ENCODE measurements at places on chromosomes 13 and 19.

- DNase-seq = no peak
These were observed 143.4 kb downstream of the DLEU7 start for GRCh38 chr13:50699874-50700663.

DNA sequence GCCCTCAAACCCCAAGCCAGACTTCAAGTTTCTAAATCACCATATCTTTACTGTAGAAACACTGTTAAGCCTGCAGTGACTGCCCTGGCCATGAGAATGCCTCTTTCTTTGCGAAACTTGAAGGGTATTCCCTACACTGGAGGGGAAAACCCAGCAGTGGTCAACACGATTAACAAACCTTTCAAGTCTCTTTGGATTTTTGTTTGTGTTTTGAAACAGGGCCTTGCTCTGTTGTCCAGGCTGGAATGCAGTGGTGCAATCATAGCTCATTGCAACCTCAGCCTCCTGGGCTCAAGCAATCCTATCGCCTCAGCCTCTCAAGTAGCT lies 17.4 kb upstream of the POMP start:
- no peak for DNase-seq

- DNase-seq = no peak
These were observed 1624.3 kb downstream of the SLITRK1 start for GRCh38 chr13:82257790-82258507.

DNA sequence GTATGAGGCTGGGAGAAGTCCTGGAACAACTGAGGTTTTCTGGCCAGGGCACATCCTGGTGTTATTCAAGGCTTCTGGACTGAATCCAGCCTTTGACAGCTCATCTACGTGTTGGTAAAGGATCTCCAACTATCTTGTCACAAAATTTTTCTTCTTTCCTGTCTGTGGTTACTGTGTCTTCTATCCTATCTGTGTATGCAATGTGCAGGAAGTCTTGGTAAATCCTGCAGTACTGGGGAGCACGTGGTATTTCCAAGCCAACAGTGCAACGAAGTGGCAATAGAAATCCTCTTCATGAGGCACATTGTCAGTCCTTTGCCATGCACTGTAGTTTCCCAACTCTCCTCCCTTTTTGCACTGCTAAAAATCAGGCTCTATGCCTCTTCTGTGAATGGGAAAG lies 86.7 kb downstream of the ZNF100 start:
- no peak for DNase-seq

GRCh38 chr19:48351341-48351752 lies 12.4 kb downstream of the TMEM143 start:
- peak; percentile 88 for DNase-seq

Data from activated CD4-positive, CD25-positive, alpha-beta regulatory T cell treated with anti-CD3 and anti-CD28 coated beads, Interleukin-2, amount 50 U/mL, for 72 hours (primary cell).